ENCODE measurements at places on chromosomes 4 and X.

- no peak for DNase-seq
These were observed 171.7 kb downstream of the PAPSS1 start for GRCh38 chr4:107548211-107548905.

GRCh38 chr4:68895561-68896198 lies 55.9 kb downstream of the UGT2A3 start:
- no peak for DNase-seq

- no peak for DNase-seq
These were observed 77.0 kb upstream of the STOX2 start for GRCh38 chr4:183828125-183828524.

GRCh38 chr4:151797131-151797530 lies 36.3 kb upstream of the GATB start:
- no peak for DNase-seq

GRCh38 chrX:138756234-138756633 lies 44.7 kb upstream of the FGF13 start:
- DNase-seq: no peak
